Erythroblast (primary cell): ENCODE measurements at places on chromosomes 13 and 19.

GRCh38 chr13:30477346-30478195, 11.8 kb upstream of the HMGB1 start:
- no peak for DNase-seq

DNA sequence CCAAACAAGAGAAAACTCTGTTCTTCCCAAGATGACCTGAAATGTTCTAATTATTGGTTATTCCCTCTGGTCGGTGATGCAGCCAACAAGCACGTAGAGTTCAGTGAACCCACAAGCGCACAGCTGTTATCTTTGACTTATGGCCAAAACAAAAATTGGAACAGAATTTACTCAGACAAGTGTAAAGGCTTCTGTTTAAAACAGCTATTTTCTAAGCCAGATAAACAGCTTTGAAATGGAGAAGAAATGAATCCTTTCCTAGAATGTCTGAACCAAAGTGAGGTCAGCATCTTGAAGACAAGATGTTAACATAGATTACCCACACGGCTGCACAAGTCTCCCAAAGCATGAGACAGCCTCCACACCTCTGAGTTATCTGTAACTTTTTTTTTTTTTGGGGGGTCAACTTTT, 669.2 kb downstream of the DIAPH3 start:
- peak; percentile 91 for DNase-seq

DNA sequence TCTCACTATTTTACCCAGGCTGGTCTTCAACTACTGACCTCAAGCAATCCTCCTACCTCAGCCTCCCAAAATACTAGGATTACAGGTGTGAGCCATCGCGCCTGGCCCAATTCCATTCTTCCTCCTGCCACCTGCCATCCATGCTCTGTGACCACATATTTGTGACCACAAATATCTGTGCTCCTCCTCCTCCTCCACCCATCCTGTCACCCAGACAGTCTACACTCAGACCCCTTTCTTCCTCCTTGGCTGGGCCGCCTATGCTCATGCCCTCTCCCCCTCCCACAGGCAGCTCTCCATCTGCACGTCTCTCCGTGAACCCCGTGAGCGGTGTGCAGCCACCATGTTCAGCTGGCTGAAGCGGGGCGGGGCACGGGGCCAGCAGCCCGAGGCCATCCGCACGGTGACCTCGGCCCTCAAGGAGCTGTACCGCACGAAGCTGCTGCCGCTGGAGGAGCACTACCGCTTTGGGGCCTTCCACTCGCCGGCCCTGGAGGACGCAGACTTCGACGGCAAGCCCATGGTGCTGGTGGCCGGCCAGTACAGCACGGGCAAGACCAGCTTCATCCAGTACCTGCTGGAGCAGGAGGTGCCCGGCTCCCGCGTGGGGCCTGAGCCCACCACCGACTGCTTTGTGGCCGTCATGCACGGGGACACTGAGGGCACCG, 3.2 kb downstream of the EHD2 start:
- no peak for DNase-seq

DNA sequence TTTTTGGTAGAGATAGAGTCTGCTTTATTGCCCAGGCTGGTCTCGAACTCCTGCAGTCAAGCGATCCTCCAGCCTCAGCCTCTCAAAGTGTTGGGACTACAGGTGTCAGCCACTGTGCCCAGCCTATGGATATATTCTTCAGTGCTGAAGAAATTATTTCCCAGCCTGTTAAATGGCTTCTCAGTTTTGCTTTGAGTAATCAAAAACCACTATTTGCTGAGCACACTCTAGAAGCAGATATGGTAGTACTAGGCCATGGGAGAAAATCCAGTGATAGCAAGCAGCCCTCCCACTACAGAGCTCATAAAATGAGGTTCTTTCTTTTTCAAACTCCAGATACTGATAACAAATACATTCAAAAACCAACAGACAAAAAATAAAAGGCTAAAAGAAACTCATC, 80.6 kb upstream of the CLDN10 start:
- DNase-seq: no peak
